Naive thymus-derived CD4-positive, alpha-beta T cell (primary cell): ENCODE measurements at places on chromosomes 3 and 15. TPM values are rescaled to one million over a fixed set of nuclear protein-coding genes. Genes with fewer than 3 reads are reported as not detected.

The SERINC4 gene
- total RNA-seq = 0.10 and 0.36 TPM in 2 replicates

The ZIC1 gene
- not detected for total RNA-seq

The DGKG gene
- total RNA-seq = not detected

DNA sequence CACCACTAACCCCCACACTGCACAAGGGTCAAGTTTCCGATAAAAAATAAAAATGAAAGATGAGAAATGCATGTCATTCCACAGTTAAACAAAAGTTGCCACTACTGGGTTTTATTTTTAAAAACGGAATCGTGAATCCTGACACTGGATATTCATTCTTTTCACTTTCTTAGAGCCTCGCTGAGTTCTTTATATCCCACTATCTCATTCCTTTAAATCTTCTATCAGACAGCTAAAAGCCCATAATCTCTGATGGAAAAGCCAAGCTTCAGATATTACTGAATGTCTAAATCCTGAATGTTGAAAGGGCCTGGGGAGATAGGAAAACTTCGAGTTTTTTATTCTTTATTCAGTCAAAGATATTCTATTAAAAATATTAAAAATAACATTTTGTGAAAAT, 11.7 kb downstream of the RIOX2 start:
- no peaks in the 10 kb centered on the region for H3K27me3 ChIP-seq
- no peak overlapping the region for H3K4me3 ChIP-seq

GRCh38 chr15:79086814-79087213, 3.8 kb downstream of the RASGRF1 start:
- H3K27me3 ChIP-seq = no peaks in the 10 kb centered on the region
- no peak for DNase-seq
- no peaks in the 10 kb centered on the region for H3K36me3 ChIP-seq
- H3K27ac ChIP-seq = no peak overlapping the region

- H3K27ac ChIP-seq = no peak overlapping the region
- H3K27me3 ChIP-seq = no peaks in the 10 kb centered on the region
- no peak for DNase-seq
- no peaks in the 10 kb centered on the region for H3K4me1 ChIP-seq
These were observed 73.0 kb downstream of the ATP10A start for GRCh38 chr15:25790000-25790660.

DNA sequence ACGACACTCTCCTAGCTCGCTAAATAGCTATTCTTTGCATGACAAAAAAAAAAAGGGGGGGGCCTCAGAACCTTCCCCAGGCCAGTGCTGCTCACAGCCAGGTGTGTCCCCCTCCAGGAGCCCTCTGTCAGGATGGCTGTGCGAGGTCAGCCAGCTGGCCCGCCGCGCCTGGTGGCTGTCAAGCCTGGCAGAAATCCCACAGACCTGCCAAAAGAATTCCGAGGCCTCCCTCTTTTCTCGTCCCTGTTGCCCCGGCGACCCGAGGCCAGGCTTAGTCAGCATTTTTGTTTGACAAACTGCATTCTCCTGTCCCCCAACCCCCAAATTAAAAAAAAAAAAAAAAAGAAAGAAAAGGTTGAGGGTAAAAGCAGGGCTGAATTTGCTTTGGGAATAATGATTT, 61.9 kb downstream of the TM4SF4 start:
- H3K36me3 ChIP-seq = no peaks in the 10 kb centered on the region
- H3K27me3 ChIP-seq = no peaks in the 10 kb centered on the region
- H3K4me1 ChIP-seq = no peaks in the 10 kb centered on the region
- DNase-seq = no peak
- no peak overlapping the region for H3K27ac ChIP-seq

DNA sequence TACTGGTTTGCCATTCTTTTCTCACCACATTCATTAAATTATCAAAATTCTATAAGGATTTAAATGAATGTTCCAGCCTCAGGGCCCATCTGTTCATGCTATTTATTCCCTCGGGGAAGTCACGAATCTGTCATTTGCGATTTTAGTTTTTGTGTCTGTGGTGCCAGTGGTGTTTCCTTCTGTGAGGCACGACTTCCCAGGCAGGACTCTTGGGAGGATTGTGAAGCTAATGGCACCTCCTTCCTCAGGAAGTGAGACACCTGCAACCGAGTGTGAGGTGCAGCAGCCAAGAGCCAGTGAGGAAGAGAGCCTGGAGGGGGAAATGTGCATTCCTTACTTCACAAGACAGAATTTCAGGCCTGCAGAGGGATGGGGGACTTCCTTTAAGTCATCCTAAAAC, 24.1 kb downstream of the SV2B start:
- H3K4me3 ChIP-seq = no peak overlapping the region
- DNase-seq = no peak
- H3K27me3 ChIP-seq = no peaks in the 10 kb centered on the region

The IL17RB gene
- total RNA-seq = not detected

The ESYT3 gene
- not detected for total RNA-seq

GRCh38 chr3:149449799-149450198, 24.7 kb upstream of the TM4SF4 start:
- H3K4me1 ChIP-seq = no peaks in the 10 kb centered on the region
- no peak for DNase-seq
- no peak overlapping the region for H3K27ac ChIP-seq
- H3K36me3 ChIP-seq = no peaks in the 10 kb centered on the region
- peaks cover 4% of the 10 kb centered on the region for H3K27me3 ChIP-seq

DNA sequence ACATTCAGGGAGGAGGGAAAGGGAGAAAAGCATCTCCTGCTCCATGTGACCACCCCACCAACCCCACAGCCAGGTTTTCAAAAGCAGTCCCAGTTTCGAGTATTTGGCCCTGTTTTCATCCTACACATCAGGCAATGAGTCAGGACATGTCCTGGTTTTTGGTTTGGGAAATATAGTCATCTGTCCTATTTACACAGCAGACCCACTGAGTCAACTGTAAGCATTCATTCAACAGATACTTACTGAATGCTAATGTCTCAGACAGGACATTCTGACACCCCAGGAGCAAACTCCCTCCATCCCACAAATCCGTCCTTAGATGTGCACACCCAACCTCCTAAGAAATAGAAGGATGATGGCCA, 32.9 kb downstream of the IGDCC3 start:
- no peaks in the 10 kb centered on the region for H3K4me1 ChIP-seq
- H3K27me3 ChIP-seq = no peaks in the 10 kb centered on the region
- H3K4me3 ChIP-seq = no peak overlapping the region

GRCh38 chr3:106172780-106173179, 304.0 kb upstream of the CBLB start:
- peaks cover 32% of the 10 kb centered on the region for H3K4me1 ChIP-seq
- DNase-seq = no peak
- H3K27me3 ChIP-seq = no peaks in the 10 kb centered on the region
- H3K36me3 ChIP-seq = no peaks in the 10 kb centered on the region

GRCh38 chr3:28840976-28841376, 439.9 kb upstream of the RBMS3 start:
- no peaks in the 10 kb centered on the region for H3K36me3 ChIP-seq
- no peak for DNase-seq
- no peaks in the 10 kb centered on the region for H3K4me1 ChIP-seq
- no peak overlapping the region for H3K27ac ChIP-seq
- H3K27me3 ChIP-seq = no peaks in the 10 kb centered on the region
- no peak overlapping the region for H3K4me3 ChIP-seq

The WHAMM gene
- 72.2 TPM for total RNA-seq

DNA sequence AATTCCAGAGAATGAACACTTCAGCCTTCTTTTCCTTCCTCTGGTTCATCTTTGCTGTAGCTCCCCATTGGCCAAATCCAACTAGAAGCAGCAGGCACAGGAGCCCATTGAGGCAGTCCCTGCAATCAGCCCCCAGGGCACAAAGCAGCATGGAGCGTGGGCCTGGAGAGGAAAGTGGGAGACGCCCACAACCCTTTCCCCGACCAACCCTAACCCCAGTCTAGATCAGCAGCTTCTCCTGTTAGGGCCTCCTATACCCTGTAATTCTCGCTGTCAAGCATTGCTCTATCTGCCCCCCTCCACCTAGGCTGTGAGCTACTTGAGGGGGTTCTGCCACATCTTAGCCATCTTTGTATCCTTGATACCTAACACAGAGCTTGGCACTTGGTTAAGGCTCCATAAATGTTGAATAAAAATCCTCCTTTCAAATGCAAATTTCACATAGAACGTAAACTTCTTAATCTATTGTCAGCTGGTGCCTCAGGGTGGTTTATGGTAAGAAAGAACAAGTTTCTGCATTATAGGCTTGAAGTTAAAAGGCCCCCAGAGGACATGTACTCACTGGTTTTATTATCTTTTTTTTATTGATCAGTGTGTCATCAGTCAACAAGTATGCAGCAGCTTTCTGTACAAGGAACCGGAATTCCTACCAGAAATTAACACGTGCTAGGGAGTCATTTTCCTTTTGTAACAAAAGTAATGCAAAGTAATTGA, 97.9 kb upstream of the PFN2 start:
- no peaks in the 10 kb centered on the region for H3K27me3 ChIP-seq
- no peak overlapping the region for H3K27ac ChIP-seq
- H3K4me1 ChIP-seq = no peaks in the 10 kb centered on the region

DNA sequence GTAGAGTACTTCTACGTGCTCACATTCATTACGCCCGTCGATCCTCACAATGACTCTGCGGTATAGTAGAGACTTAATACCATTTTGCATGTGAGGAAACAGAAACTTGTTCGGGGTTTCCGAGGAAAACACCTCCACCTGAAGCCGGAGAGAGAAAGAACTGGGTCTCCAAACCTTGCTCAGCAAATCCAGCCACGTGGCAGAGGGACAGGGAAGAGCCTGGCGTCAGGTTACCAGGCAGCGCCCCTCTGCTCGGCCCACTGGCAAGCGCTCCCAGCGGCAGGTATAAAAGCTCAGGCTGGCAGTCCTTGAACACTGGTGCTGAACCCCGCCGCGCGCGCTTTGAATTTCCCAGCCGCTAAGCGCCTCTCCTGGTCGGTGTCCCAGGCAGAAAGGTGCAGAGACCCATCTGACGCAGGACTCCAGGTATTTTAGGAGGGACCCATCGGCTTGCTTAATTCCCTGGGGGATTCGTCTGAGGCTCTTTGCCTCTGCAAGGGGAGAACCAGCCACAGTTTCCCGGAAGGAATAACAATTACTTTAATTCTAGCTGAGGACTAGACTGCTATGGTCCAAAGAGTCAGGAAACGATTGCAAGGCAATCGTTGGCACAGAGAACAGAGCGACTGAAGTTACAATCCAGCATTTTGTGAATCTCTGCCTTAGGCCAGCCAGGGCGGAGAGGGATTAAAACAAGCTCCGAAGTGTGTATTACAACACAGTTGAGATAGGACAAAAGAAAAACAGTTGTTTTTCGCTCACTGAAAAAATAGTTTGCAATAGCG, at the start of gene C2CD4A:
Gene C2CD4A (plus strand): TSS at position 315 of the 785 bp plus-strand sequence. CDS start 637 bp downstream, outside the sequence.
- peak; percentile 46 for DNase-seq
- no peaks in the 10 kb centered on the region for H3K36me3 ChIP-seq
- H3K4me3 ChIP-seq = peak within 1 kb of the TSS; percentile 56
- peaks cover 5% of the 10 kb centered on the region for H3K27me3 ChIP-seq
- H3K27ac ChIP-seq = no peak within 1 kb of the TSS

DNA sequence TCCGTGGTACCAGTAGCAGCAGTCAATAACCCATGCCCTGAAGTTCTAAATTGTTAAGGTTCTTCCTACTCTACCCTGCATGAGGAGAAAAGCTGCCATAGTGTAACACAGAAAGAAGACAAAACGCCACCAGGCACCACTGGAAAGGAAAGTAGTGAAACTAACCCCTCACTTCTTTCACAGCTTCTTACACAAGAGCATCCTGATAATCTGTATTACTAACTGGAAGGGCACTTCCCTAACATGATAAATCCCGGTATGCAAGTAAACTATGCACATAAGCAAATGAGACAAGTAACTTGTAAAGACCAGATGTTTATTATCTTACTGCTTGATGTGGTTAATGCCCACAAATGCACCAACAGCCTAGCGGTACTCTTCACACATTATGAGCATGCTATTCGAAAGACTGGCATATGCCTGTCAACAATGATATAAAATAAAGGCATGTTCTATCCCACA, 141.3 kb downstream of the ADAM10 start:
- H3K27me3 ChIP-seq = no peaks in the 10 kb centered on the region
- H3K4me1 ChIP-seq = no peaks in the 10 kb centered on the region
- no peak for DNase-seq
- no peak overlapping the region for H3K4me3 ChIP-seq

DNA sequence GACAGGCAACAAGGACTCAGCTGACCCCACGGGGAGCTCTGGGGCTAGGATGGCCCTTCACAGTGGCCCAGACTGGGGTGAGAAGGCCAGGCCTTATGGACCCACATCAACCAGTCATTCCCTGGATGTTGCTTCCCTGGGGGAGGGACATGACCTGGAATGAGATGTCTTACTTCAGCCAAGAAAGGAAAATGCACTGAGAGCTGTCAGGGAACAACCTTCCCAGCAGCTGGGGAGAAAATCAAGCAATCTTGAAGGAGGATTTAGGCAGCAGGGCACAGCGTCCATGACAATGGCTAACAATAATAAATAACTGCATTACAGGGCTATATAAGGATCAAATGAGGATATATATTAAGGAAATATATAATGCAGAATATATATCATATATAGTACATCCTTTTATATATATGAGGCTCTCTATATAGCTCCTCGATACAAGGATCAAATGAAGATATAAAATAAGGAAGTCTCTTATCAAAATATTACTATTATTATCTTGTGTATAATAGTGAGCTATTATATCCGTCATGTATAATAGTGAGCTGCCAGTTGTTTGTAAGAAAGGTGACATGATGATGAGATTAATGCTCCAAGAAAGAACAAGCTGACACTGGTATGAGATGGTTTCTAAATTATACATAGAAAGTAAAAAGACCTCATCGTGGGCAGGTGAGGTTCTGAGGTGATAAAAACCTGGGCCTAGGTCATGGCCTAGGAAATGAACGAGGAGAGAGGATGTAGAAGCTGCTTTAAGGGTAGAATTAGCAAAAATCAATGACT, 117.8 kb upstream of the LIPC start:
- H3K4me3 ChIP-seq = peak overlapping the region; percentile 18
- DNase-seq = no peak
- no peaks in the 10 kb centered on the region for H3K36me3 ChIP-seq
- peaks cover 25% of the 10 kb centered on the region for H3K4me1 ChIP-seq

- no peaks in the 10 kb centered on the region for H3K27me3 ChIP-seq
- no peak overlapping the region for H3K27ac ChIP-seq
- H3K36me3 ChIP-seq = no peaks in the 10 kb centered on the region
- DNase-seq = no peak
These were observed 456.7 kb upstream of the THBS1 start for GRCh38 chr15:39124155-39124552.

DNA sequence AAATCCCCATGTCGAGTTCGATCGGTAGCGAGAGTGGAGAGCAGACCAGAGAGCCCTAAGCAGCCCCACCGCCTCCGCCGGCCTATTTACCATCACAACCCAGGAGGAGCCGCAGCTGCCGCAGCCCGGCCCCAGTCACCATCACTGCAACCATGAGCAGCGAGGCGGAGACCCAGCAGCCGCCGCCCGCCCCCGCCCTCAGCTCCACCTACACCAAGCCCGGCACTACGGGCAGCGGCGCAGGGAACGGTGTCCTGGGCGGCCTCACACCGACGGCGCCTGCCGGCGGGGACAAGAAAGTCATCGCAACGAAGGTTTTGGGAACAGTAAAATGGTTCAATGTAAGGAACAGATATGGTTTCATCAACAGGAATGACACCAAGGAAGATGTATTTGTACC, 89.5 kb upstream of the TPM1 start:
- no peak overlapping the region for H3K4me3 ChIP-seq
- H3K4me1 ChIP-seq = no peaks in the 10 kb centered on the region
- H3K27ac ChIP-seq = no peak overlapping the region
- no peak for DNase-seq

- peaks cover 4% of the 10 kb centered on the region for H3K4me1 ChIP-seq
- DNase-seq = no peak
- H3K4me3 ChIP-seq = no peak overlapping the region
- no peak overlapping the region for H3K27ac ChIP-seq
These were observed 455.3 kb upstream of the NR2F2 start for GRCh38 chr15:95875121-95875643.

The HYAL3 gene
- total RNA-seq = 3.4 TPM

GRCh38 chr3:85004147-85004546, 45.4 kb downstream of the CADM2 start:
- H3K27me3 ChIP-seq = no peaks in the 10 kb centered on the region
- DNase-seq = no peak
- no peak overlapping the region for H3K4me3 ChIP-seq
- no peaks in the 10 kb centered on the region for H3K4me1 ChIP-seq

The THAP10 gene
- not detected for total RNA-seq
